ENCODE measurements at places on chromosomes 4 and X. TPM values are rescaled to one million over a fixed set of nuclear protein-coding genes. Genes with fewer than 3 reads are reported as not detected.

DNA sequence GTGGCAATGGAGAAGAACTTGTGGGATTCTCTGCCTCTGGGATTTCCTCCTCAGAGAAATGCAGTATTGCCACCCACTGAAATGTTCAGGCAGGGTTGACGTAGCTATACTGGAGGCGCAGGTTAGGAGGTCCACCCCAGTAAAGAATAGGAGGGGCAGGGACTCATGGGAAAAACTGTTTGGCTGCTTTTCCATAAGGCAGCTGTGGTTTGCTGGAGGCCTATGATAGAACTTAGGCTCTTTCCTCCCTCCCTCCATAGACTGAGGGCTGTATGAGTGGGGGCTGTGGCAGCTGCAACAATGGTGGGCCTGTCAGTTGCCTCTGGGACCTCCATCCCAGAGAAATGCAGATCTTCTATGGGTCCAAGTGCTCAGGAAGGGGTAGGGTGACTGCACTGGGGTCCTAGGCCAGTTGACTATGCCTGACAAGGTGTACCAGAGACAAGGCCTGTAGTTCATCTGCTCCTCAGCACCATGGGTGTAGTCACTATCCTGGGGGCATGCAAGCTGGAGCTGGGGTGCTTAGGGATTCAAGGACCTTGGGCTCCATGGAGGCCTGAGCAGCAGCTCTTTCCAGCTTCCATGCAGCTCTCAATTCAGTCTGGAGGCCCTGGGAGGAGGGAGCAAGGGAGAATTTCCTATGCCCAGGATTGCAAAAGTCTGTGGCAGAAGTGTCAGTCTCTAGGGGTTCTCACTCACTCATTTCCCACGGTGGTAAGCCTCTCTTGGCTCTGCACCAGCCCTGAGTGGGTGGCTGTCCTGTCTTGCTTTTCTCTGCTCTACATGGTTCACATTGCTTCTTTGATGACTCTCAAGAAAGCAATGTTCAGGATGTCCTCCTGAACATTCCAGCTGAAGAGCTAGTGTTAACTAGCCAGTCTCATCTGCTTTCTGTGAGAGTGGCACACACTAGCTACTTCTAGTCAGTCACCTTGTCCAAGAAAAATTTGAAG is 353.0 kb downstream of the IDS start:
- DNase-seq: no peak

GRCh38 chrX:153578200-153578835 is 20.6 kb downstream of the CCNQ start:
- DNase-seq: no peak

FSTL5 gene
- 0.04 TPM for total RNA-seq

DNA sequence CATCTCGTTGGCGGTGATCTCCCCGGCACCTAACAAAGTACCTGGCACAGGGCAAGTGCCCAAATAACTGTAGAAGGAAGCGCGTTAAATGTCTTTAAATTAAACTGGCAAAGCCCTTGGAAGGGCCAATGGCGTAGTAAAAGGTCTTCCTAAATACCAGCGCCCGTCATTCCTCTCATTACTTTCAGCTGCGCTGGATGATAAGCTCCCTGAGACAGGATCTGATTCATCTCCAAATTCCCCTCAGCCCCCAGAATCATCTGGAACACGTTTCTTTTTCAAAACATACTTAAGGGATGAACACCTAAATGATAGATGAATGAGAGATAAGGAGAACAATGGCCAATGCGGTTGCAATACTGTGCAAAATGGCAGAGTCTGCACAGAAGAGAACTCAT is 95.1 kb downstream of the AFAP1 start:
- DNase-seq: no peak

GRCh38 chr4:68717999-68718398 is 47.5 kb upstream of the UGT2B15 start:
- no peak for DNase-seq

GRCh38 chrX:133926809-133927208 is 58.6 kb downstream of the GPC3 start:
- DNase-seq: no peak

DNA sequence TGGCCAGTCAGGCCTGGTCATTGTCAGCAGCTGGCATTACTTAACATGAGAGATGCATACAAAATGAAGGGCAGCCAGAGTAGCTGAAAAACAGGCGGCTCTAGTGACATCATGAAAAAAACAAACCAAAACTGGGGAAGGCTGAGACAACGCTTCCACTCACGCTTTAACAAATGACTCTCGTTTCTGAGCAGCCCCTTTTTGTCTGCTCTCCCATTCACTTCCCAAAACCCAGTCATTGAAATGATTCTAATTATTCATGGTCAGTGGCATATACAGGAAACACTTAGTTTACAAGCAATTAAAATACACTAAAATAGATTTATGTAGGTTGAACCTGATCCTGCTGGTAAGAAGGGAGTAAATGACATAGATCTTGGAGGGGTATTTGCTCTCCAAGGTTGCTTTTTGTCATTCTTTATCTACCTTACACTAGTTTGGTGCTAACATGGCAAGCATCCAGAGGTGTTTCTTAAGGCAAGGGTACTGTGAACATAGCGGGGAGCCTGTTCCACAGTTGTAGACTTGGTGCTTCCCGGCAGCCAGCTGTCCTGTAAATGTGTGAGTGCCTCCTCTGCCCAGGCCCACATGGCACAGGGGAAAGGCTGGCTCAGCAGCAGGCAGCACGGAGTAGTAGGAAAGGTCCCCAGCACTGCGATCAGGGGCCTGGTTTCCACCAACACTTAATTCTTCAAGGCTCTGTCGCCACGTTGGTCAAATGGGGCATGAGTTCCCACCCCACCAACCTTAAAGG is 61.2 kb upstream of the CITED1 start:
- DNase-seq: no peak

- DNase-seq: no peak
These were observed 263.0 kb upstream of the TAPT1 start for GRCh38 chr4:16489226-16489625.

DNA sequence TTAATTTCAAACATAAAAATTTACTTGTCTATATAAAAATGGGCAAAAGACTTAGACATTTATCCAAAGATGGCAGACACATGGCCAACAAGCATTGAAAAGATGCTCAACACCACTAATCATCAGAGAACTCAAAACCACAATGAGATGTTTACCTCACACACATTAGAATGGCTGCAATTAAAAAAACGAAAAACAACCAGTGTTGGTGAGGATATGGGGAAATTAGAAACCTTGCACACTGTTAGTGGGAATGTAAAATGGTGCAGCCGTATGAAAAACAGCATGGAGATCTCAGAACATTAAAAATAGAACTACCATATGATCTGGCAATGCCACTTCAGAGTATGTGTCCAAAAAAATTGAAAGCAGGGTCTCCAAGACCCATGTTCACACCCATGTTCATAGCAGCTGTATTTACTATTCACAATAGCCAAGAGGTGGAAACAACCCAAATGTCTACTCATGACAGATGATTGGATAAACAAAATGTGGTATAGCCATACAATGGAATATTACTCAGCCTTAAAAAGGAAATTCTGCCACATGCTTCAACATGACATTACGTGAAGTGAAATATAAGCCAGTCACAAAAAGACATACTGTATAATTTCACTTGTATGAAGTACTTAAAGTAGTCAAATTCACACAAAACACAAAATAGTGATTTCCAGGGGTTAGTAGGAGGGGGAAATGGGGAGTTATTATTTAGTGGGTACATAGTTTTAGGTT is 146.2 kb downstream of the SOWAHB start:
- no peak for DNase-seq

GRCh38 chr4:125550769-125551168 is 236.0 kb downstream of the FAT4 start:
- DNase-seq: no peak

PRDM8 gene
- 2.4 TPM for total RNA-seq

GRCh38 chrX:129768586-129769466 is 10.9 kb upstream of the SASH3 start:
- DNase-seq: no peak

GRCh38 chr4:123661080-123661737 is 264.6 kb downstream of the SPRY1 start:
- no peak for DNase-seq

NDST3 gene
- total RNA-seq: 4.7 TPM

GRCh38 chrX:40474205-40474626 is 106.6 kb upstream of the ATP6AP2 start:
- no peak for DNase-seq

GRCh38 chrX:153702336-153703035 is 14.8 kb downstream of the SLC6A8 start:
- no peak for DNase-seq

DNA sequence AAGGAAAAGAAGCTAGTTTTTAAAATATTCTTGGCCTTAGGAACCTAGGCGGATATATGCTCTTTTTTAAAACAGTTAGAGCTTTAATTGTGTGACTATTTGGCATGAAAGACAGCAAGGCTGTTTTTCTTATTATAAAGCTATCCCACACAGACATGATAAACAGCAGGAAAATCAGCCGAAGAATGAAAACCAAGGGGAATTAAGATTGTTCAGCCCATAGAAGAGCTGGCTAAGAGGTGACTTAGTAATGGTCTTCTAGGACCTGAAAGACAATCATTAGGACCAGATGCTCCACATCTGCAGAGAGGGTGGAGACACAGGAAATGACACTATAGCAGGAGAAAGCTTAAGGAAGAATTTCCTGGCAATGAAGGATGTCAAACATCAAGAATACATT is 171.4 kb upstream of the NRK start:
- no peak for DNase-seq

- no peak for DNase-seq
These were observed 21.2 kb downstream of the WDR1 start for GRCh38 chr4:10095296-10095991.

GRCh38 chrX:78139160-78140123 is at the start of gene TAF9B:
TAF9B (minus strand) TSS chrX:78139650; CDS start chrX:78139611, 39 bp downstream.
- DNase-seq: peak; percentile 48

- DNase-seq: no peak
These were observed 796 bp upstream of the MED14 start for GRCh38 chrX:40736170-40736505.
